ENCODE measurements at places on chromosomes 5 and 9.

DNA sequence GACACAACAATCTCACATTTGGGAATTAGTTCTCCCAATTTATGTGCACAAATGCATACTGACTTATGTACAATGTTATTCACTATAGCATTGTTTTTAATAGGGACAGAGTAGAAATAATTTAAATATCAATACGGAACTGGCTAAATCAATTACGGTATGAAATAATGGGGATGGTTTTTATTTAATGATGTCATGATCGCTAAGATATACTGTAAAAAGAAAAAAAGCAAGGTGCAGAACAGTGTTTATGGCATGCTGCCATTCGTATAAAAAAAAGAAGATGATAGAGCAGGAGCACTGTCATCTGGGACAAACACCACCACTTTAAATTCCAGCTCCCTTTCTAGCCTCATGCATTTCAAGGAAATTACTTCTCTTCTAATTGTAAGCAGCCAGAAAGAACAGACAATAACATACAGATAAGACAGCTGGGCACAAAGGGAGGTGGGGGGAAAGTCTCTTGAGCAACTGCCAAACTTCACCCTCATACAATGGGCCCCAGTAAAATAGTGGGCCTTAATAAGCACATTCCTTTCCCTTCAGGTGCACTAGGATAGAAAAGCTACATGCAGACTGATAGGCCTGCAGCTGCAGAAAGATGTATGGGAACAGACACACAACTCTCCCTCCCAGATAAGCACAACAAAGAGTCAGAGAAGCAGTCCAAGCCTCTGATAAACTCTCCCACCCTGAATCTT lies 8.4 kb downstream of the SREK1IP1 start:
- DNase-seq = no peak

DNA sequence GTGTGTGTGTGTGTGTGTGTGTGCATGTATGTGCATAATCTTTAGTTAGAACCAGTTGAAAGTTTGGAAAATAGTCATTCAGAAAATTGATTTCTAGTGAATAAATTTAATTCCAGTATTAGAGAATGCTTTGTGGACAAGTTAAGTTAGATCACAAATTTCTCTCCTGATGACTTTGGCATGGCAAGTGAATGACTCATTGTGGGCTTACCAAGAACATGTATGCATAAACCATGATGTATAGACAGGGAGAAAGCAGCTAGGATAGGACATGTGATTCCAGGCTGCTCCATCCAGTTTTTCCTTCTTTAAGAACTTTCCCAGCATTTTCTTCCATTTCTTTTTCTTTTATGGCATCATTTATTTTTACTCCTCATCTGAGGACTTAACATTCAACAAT lies 85.7 kb upstream of the SGCD start:
- DNase-seq = no peak

- no peak for DNase-seq
These were observed 404 bp downstream of the MRNIP start for GRCh38 chr5:179858241-179858585.

GRCh38 chr5:73981704-73982103 lies 355.7 kb downstream of the ARHGEF28 start:
- DNase-seq = no peak

DNA sequence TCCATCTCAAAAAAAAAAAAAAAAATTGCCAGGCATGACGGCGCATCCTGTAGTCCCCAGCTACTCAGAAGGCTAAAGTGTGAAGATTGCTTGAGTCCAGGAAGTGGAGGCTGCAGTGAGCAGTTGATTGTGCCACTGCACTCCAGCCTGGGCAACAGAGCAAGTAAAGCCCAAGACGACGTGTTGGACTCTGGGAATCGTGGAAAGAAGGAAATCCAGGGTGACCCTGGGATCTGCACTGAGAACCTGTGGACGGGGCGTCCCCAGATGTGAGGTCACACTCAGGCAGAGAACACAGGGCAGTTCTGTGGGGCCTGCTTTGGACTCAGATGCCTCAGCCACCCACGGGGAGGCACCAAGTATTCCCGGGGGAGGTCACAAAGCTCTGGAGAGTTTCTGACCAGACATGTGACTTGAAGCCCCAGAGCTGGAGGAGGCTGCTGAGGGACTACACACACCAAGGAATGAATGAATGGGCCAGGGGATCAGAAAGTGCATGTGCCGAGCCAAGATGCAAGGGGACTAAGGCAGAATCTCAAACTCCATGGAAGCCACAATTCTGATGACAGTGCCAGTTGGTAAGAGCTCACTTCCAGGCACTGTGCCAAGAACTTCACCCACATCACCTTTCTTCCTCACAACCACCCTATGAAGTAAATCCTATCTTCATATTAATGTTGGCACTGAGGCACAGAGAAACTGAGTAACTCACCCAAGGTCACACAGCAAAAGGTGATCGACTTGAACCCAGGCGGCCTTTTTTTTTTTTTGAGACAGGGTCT lies 12.9 kb downstream of the DYNC2I2 start:
- DNase-seq = no peak

- DNase-seq = no peak
These were observed 20.1 kb upstream of the PFDN1 start for GRCh38 chr5:140322751-140323731.

GRCh38 chr5:173878224-173878967 lies 9.8 kb upstream of the CPEB4 start:
- DNase-seq = peak; percentile 2

GRCh38 chr9:20041697-20042081 lies 252.9 kb upstream of the SLC24A2 start:
- DNase-seq = no peak

GRCh38 chr5:32098291-32098690 lies 75.8 kb downstream of the GOLPH3 start:
- no peak for DNase-seq

DNA sequence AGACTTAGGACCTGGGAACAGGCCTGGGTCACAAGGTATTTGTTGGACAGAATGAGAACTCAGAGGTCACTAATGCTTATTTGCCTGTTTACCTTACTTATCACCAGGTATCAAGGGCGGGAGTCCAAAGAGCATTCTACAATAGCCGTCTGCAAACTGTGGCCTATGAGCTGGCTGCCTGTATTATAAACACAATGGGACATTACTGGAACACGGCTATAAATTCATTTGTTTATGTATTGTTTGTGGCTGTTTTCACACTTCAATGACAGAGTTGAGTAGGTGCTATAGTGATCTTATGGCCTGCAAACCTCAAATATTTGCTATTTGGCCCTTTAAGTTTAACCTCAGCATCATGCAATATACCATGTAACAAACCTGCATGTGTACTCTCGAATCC lies 76.6 kb upstream of the ASTN2 start:
- no peak for DNase-seq

- DNase-seq = no peak
These were observed 64.3 kb downstream of the CPLANE1 start for GRCh38 chr5:37184748-37185364.

DNA sequence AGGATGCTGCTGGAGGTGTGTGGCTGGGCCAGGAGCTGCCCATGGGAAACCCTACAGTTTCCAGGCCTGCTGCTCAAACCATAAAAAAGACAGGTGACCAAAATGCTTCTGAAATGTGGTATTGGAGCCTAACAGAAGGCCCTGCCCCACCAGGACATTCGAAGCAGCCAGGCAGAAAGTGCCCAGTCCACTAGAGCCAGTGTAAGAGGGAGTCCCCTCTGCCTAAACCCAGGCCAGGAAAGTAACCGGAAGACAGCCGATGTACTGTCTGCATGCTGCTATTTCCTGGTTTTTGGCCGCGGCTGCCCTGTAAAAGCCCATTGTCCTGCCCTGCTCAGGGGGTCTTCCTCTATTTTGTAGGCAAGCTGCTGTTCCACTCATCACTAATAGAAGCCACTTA lies 150.7 kb upstream of the IRX2 start:
- no peak for DNase-seq

DNA sequence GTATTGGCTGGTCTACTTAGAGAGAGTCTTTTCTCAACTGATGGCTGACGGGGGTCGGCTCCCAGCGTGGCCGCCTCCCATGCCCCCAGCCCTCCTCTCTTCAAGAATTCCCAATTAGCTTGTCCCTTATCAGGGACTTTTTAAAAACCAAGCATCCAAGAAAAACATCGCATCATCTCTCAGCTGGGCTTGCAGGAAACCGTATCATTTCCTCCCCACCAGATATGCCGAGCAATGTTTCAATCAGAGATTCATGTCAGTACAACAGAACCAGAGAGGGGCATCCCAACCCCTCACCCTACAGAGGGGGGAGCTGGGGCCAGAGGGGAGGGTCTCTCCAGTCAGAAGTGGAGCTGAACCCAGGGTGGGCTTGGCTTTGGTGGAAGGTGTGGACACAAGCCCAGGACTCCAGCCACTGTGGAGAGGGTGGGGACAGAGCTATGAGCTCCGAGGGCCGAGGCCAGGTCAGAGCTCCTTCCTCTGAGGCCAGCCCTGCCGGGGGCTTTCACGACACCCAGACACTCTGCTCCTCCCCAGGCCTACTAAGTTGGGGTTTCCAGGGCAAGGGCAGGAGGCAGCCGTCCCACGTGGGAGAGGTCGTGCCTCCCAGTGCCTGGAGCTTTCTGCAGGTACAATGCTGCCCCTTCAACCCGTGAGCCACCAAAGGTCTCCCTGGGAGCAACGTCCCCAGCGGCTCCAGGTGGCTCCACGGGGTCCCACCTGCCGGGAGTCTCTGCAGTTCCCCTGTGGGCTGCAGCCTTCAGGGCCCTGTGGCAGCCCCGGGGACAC lies 39.0 kb upstream of the TMEM250 start:
- no peak for DNase-seq

DNA sequence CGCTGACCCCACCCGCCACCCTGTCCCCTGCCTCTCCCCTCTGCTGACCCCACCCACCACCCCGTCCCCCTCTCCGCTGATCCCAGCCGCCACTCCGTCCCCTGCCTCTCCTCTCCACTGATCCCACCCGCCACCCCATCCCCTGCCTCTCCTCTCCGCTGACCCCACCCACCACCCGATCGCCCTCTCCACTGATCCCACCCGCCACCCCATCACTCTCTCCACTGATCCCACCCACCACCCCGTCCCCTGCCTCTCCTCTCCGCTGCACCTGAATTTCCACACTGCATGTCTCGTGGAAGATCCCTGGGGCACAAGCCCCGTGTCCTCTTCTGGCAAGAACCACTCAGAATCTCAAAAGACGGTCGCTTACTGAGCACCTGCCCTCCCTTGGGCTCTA lies 53.4 kb upstream of the OLFM1 start:
- no peak for DNase-seq

DNA sequence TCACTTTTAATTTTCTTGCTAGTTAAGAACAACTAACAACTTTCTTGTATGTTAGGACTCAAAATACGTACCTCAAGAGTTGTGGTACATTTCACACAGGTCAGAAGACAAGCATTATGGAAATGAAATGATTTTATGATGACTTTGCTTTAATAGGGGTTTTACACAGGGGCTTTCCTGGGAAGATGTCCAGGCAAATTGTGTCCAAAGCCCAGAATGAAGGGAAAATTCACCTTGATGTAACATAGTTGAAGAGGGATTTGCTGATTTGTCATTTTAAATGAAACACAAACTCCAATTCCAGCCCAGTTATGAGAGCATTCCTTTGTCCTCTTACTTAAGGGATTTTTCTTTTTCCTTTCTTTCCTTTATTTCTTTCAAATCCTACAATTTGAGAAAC lies 89.2 kb downstream of the ARL15 start:
- DNase-seq = no peak
